ENCODE measurements at places on chromosomes 13 and 19.

GRCh38 chr19:33225458-33225926 lies at the start of gene SLC7A10:
SLC7A10 (minus strand) TSS chr19:33225850; CDS start chr19:33225703, 147 bp downstream.
- no peak for DNase-seq

DNA sequence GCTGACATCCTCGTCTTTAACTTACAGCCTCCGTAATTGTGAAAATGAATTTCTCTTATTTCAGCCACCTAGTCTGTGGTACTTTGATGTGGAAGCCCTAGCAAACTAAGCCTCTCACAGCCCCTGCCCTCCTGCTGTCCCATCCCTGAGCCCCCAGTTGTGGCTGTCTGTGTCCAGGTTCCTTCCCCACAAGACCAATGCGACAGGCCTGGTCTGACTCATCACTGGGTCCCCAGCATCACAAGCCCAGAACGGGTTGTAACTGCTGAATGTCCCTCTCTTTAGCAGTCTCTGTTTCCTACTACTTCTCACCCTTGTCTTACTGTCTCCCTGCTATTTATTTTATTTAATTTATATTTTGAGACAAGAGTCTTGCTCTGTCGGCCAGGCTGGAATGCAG lies 5.7 kb downstream of the POU2F2 start:
- DNase-seq: no peak

DNA sequence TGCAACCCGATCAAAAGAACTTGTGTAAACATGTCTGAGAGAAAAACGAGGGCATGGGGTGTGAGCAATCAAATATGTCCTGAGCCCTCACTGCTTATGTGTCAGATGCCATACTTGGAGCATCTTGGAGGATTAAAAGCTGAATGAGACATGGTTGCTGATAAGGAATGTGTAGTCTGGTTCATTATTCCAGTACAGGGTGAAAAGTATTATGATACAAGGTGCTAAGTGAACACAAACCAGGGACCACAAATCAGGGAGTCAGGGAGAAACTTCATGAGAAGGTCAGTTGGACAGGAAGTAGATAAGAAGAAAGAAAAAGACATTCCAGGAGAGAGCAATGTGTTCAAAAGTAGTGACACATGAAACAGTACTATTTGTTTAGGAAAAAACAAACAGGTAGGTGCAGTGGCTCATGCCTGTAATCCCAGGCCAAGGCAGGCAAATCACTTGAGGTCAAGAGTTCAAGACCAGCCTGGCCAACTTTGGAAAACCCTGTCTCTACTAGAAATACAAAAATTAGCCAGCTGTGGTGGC lies 2.0 kb upstream of the RCBTB1 start:
- DNase-seq: no peak

GRCh38 chr13:38895075-38895474 lies 95.6 kb downstream of the STOML3 start:
- no peak for DNase-seq

DNA sequence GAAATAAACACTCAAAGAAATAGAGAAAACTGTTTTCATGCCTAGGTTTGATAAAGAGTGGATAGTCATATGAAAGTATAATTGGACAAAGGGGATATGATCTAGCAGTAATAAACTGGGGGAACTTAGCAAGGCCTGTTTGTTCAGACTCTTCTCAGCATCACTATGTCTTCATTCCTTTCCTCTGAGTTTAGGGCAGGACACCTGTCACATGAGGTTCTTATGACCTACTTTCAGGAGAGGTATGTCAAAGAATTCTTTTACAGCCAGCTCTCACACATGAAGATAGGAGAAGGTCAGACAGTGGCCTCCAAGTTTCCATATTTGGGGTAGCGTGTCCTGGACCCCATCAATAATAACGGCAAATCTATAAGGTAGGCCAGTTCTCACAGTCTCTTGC lies 11.4 kb upstream of the RFXAP start:
- DNase-seq: no peak

- DNase-seq: no peak
Measured at GRCh38 chr13:37443538-37443937, 155.0 kb downstream of the POSTN start.

GRCh38 chr19:51651216-51651846 lies 4.7 kb upstream of the SIGLEC14 start:
- no peak for DNase-seq

DNA sequence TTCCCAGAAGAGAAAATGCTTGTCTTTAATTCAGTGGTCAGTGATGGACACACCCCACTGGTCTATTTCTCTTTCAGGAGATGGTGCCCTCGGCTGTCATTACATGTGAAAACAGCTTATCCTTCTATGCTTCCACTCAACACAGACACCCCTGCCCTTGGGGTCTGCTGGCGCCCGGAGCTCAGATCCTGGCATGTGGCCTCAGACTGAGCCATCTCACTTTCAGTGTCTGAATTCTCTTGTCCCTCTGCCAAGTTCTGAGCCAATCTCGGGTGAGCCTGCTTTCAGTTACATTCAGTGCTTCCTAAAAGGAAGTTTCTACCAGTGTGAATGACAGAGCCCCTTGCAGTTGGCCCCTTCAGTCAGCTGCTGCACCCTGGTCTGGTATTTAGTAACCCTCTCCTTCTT lies 293.6 kb downstream of the DNAJC15 start:
- DNase-seq: no peak

GRCh38 chr13:27004866-27005265 lies 166.7 kb downstream of the USP12 start:
- DNase-seq: no peak

- DNase-seq: no peak
Measured at GRCh38 chr19:4449639-4450028, 8.0 kb downstream of the UBXN6 start.

GRCh38 chr19:38759590-38760003 lies 13.7 kb downstream of the LGALS7 start:
- no peak for DNase-seq

DNA sequence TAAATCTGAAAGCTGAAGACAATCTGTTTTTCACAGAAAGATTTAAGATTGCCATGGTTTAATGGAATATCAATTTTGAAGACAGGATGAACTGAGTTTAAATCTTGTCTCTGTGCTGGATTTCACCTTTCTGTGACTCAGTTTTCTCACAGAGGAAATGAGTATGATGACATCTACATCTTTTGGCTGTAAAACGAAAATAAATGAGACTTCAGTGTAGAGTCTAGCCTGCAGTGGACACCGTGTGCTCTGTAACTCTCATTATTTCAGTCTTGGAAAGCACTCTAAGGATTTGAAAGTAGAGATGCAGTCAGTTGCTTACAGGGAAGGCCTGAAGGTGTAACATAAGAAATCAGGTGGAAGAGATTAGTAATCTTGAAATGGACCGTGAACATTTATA lies 150.4 kb downstream of the NALCN start:
- no peak for DNase-seq

DNA sequence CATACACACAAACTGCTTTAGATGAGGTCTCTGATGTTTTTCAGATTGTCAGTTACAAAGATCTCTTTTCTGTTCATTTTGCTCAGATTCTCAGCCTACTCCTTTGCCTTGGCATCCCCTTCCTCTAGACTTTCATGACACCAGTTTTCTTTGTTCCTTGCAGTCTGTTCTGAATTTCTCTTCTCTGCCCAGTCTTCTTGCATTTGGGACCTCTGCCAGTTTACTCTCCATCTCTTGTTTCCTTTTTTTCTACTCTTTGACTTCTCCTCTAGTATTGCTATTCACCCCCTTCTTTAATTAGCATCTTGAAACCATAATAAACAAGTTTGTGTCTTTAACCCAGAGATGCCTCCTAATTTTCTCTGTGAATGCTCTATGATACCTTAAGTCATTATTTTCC lies 26.1 kb downstream of the EDNRB start:
- DNase-seq: no peak

GRCh38 chr13:99895444-99896368 lies 75.9 kb downstream of the ZIC5 start:
- no peak for DNase-seq

GRCh38 chr19:3753631-3754410 lies 7.7 kb downstream of the APBA3 start:
- no peak for DNase-seq

- DNase-seq: no peak
Measured at GRCh38 chr13:33207615-33207961, 78.0 kb downstream of the STARD13 start.

- no peak for DNase-seq
Measured at GRCh38 chr13:106349080-106349931, 186.2 kb downstream of the EFNB2 start.

DNA sequence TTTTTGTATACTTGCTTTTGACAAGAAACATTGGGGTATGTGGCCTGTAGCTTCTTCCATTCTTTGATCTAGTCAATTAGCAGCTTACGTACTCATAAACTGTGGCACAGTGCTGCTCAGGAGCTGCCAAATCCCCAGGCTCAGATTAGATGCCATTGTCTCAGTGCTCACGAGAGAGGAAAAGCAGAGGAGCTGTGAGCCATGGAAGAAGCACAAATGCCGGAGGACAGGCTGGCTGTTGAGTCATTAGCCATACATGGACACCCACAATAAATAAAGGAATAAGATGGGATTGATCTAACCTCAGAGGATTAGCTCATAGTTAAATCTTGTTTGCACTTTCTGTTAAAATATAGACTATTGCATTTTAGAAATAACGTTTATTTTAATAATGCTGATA lies 121.7 kb downstream of the POSTN start:
- DNase-seq: no peak

- DNase-seq: no peak
Measured at GRCh38 chr19:34513767-34514166, 32.2 kb downstream of the WTIP start.

DNA sequence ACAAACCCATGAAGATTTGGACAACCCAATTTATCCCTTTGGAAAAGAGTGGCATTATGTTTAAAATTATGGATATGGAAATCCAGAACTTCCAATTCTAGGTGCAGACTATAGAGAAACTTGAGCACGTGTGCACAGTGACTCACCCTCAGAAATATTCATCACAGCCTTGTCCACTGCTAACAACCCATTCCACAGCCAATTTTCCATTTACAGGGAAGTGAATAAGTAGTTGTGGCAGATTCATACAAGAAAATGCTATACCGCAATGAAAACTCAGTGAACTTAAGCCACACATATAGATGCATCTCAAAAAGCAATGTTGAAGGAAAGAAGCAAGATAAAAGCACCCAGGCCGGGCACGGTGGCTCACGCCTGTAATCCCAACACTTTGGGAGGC lies 133.3 kb downstream of the USP12 start:
- DNase-seq: no peak

DNA sequence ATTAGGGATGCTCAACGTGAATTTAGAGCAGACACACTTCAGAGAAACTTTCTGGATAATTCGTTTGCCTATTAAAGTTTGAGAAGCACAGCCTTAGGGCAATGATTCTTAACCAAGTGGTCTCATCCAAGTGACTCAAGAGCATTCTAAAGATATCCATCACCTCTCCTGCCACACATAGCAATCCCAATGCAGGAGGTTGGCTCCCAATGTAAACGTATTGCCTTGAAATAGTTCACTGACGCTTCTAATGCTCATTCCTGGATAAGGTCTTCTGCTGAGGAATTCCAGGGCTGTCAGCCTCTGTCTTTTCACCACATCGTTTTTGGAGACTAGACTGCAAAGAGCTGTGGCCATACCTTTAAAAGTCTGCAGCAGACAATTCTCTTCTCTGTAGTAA lies 279.8 kb upstream of the DACH1 start:
- DNase-seq: no peak

GRCh38 chr19:33691736-33692135 lies 70.0 kb downstream of the CHST8 start:
- DNase-seq: no peak

- no peak for DNase-seq
Measured at GRCh38 chr13:23628765-23629565, 58.8 kb downstream of the TNFRSF19 start.

- no peak for DNase-seq
Measured at GRCh38 chr13:52164989-52165388, 5.6 kb upstream of the NEK3 start.

DNA sequence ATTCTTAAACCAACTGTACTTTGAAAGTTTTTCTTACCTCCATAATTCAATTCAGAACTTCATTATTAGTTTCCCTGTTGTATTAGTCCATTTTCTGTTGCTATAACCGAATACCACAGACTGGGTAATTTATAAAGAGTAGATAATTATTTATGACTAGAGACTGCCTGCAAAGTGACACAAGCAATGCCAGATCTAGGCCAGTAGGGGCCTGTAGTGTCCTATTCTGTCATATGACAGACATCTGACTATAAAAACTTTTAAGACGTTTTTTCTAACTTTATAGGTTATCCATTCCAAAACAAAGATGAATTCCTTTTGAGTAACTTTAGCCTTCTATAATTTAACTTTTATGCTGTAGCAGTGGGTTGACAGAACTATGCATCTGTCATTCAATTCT lies 2783.8 kb downstream of the PCDH9 start:
- DNase-seq: no peak

DNA sequence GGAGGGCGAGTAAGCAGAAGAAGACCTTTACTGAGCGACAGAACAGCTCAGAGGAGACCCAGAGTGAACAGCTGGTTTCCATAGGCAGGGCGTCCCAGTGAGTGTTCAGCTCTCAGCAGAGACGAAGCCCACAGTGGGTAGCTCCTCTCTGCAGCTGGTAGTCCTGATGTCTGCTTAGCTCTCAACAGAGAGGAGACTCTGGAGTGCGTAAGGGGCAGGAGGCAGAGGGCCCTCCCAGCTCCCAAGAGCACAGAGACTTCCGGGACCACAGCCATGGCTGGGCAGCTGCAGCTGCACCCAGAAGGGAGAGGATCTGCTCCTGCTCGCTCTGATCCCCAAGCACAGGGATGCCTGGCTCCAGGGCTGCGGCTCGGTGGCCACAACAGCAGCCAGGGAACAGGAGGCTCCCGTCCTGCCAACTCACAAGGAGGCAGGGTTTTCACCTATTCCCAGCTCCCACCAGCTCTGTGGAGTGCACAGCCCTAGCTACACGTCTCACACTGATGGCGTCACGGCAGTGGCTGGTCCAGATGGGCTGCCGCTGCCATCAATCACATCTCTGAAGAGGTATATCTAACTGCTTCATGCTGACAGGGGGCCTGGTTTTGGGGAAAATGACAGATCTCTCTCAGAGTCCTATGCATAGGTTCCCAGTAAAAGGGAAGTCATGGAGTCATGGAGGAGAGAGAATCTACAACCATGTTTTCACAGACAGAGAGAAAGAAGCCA lies 2660.1 kb upstream of the PCDH20 start:
- DNase-seq: no peak

- DNase-seq: no peak
Measured at GRCh38 chr13:83621765-83622421, 260.4 kb downstream of the SLITRK1 start.

- no peak for DNase-seq
Measured at GRCh38 chr13:79295906-79296706, 109.9 kb downstream of the RBM26 start.

- no peak for DNase-seq
Measured at GRCh38 chr19:17423429-17424208, 3.8 kb downstream of the MVB12A start.

GRCh38 chr13:106570299-106570852 lies 2.4 kb upstream of the ARGLU1 start:
- DNase-seq: peak; percentile 47

- DNase-seq: no peak
Measured at GRCh38 chr19:5534787-5535586, 32.8 kb downstream of the TINCR start.
